ENCODE measurements at places on chromosomes 5 and 9.

- DNase-seq, result no peak
These were observed 204.9 kb downstream of the ZNF462 start for GRCh38 chr9:107067739-107068416.

DNA sequence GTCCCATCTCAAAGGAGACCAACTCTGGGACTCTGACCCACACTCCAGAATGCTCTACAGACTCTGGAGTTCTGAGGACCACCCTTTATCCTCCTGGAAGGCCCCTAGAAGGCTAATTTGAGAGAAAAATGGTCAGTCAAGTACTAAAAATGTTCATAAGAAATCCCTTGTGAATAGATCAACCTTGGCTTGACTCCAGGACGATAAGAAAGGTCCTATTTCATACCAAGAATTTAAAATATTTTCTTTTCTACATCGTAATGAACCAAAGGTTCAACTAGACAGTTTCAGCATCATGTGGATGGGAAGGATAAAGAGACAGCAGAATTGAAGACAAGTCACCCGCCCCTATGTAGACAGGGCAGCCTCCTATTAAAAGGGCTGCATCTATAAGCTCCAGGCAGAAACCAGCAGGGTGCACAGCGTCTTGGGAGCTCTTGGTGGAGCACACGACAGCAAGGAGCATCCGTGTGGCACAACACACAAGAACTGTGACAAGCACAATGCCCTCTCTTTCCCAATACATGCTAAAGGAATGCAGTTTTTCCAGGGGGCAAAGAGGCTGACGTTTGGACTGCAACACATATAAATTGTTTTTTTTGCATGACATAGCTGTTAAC, 38.3 kb downstream of the RASEF start:
- DNase-seq, result no peak

GRCh38 chr9:111131211-111131610, 92.9 kb upstream of the LPAR1 start:
- no peak for DNase-seq

DNA sequence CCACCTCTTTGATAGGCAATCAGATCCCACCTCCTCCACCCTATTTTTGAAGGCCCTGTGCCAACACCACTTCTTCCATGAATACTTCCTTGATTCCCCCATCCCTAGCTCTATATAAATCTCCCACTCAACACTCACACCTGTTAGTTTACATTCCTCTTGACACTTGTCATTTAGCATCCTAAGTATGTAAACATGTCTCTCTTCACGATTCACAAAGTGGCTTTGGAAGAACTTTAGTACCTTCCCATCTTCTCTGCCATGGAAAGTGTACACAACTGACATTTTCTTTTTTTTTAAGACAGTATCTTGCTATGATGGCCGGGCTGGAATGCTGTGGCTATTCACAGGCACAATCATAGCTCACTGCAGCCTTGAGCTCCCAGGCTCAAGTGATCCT, 1.5 kb upstream of the FXN start:
- no peak for DNase-seq

DNA sequence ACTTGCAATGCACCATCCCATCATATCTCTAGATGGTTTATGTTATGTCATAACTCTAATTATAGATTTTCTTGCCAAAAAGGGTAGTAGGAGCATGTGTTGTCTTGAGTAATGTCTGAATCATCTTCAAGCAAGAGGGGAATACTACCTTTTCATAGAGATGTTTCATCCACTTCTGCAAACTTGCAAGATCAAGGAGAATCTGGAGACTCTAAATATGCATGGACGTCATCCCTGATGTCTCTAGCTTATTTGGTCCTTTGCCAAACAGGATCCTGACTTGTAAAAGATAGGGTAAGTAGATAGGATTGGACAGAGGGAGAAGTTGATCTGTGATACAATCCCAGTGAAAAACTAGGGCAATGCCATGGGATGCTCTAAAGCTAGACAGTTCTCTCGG, 246.5 kb downstream of the DMRTA1 start:
- DNase-seq, result no peak

GRCh38 chr5:54278036-54278830, 32.1 kb downstream of the ARL15 start:
- DNase-seq, result no peak

DNA sequence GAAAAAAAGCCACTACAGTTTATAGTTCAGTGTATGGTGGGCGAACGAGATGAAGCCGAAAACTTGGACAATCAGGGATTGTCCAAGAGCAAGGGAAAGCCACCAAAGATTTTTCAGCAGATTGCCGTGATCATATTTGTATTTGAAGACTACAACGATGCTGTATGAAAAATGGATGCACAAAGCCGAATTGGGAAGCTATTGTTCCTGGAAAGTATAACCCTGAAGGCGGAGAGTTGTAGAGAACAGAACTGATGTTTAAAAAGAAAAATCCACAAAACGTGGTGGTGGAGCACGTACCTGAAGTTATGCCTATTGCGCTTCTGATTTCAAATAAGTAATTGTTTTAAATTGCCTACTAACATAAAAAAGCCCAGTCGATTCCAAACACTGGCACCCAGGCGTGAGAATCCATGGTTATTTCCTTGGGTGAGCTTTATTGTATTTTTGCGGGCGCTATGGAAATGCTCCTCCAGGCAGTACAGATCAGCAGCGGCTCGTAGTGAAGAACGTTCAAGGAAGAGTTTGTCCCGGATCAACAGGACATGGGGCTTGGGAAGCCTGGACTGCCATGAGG, 772 bp upstream of the TARS1 start:
- DNase-seq, result no peak

DNA sequence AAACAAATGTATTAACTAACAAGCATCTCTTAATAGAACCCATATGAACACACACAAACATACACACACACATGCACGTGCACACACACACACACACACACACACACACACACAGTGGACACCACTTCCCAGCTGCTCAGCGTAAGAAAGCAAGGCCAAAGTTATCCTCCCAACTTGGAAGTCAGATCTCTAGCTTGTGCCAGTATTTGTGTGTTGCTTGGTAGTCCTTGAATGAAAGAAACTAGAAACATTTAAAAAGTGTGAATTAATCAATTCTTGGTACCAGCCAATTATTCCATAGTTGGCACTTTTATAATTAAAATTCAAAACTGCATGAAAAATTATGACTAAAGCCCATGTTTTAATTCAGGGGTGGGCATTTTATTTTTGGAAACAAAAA, 178.1 kb downstream of the TMEM161B start:
- DNase-seq, result no peak

DNA sequence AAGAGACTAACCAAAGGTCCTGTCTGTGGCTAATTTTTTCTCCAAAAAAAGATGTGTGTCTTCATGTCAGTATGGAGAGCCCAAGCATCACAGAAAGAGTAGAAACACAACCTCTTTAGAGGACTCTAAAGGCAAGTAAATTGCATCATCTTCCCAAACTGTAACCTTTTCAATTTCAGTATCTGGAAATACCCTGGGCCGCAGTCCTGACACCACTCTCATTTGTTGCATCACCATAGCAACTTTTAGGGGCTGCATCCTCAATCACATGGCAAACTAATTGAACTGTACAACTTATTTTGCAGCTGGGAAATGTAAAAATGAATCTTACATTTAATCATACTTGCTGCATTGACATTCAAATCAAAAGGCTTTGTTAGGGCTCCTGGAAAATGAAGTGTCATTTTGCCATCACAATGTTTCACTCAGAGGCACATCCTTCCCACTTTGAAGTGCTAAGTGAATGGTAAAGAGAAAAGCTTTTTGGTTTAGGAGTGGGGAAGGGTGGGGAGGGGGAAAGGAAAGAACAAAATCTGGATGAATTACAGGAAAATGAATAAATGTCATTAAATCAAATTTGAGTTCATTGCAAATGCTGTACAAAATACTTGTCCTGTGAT, 60.6 kb upstream of the GRIA1 start:
- DNase-seq, result no peak

- no peak for DNase-seq
These were observed 15.3 kb downstream of the HNRNPH1 start for GRCh38 chr5:179608131-179608581.

DNA sequence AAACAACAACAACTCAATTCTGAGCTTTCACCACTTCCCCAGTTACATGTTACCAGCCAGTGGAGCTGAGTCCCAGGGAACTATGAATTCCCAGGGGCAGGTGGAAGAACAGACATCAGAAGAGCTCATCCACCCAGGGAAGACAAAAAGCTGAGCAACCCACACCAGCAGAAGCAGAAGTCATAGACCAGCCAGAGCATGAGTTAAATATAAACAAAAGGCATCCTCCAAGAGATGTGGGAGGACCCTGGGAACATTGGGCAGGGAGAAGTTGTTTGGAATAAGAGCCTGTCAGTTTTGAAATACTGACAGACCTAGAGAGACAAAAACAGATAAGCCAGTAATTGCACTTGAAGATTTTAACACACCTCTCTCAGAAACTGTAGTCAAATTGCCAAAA, 102.3 kb upstream of the LMX1B start:
- DNase-seq, result no peak

DNA sequence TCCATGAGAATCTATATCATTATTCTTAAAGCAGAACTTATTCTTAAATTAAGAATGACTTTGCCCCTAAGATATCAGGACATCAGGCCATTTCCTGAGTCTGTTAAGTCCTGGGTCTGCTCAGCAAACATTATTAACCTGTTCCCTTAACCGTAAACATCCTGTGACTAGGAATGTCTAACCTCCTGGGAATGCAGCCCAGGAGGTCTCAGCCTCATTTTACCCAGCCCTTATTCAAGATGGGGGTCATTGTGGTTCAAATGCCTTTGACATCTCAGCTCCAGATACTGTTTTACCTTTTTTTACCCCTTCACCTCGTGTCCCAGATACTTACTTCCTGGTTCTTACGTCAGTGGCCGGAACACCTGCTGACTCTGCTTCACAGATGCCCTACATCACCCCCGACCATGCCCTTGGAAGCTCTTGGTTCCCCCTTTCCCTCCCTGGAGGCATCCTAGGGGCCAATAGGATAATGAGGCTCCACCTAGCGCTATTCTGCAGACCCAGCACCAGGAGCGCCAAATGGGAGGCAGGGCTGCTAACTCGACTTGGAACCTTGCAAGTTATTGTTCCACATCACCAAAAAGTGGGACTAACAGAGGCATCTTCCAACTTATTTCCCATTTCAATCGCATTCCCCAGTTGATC, 182.5 kb downstream of the MED10 start:
- DNase-seq, result no peak

DNA sequence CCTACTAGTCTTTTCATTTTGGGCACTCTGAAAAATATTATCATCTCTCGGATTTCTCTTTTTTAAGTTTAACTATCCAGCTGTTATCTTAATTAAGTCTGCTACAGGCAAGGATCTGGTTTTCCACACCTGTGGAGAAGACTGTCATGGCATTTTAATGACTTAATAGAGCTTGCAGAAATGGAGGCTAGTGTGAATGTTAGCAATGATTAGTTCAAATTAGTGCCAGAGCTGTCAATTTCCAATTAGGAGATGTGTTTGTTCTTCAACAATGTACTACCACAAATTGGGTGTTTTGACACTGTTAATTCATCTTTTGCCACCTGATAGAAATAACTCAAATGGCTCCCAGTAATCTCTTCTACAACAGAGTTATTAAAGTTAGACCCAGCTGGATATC, 2023.0 kb upstream of the CDH9 start:
- no peak for DNase-seq

DNA sequence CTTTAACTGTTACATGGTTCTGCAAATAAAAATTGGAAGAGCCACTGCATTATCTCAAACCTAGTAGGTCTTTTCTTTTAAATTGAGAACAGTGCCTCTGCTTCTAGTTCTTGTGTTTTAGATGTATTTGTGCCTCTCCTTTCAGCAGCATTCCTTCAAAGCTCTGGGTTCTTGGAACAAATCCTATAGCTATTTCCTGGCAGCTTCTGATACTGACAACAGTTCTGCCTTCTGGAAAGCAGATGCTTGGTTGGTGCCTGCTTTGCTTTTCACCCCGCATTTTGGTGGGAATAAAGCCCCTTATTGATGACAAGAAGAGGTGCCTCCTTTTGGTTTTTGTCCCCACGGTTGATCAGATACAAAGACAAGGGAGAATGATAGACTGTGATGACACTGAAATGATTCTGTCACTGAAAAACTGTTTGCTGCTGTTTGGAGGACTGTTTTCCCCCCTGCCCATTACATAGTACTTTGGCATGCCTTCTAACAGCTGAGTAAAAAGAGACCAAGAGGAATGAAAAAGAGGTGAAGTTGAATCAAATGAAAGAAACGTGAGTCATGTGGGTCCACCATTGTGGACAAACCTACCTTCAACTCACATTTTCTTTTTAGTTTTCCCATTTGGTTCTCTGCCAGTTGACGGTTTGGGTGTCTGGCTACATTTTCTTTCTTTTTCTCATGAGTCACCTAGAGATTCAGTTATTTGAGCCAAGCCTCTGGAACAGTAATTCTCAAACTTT, 5.6 kb downstream of the PTCD2 start:
- no peak for DNase-seq

- no peak for DNase-seq
These were observed 98.5 kb upstream of the LHFPL2 start for GRCh38 chr5:78747055-78747454.

DNA sequence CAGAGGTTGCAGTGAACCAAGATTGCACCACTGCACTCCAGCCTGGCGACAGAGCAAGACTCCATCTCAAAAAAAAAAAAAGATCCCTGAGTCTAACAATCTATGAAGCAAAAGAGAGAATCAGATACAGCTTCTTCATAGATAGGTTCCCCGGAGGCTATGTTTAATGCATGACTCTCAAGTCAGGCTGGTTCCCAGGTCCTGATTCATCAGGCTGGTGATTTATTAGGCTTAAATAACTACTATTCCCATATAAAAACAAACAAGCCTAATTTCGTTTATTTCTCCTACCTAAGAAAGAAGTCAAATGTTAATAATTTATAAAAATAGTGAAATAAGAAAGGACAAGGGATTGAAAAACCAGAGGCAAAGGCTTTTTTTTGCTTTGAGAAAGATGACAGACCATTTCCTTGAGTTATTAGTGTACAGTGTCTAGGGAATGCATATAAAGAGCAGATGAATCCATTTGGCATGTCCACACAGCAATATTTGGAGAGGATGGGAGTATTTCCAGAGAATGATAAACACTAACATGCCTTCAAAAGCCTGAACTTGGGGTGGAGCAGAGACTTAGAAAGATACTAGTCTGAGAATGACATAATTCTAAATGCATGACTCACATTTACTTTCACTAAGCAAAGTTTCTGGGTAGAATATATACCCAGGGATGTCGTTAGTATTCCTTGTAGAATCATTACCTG, 115.3 kb downstream of the NREP start:
- no peak for DNase-seq

GRCh38 chr9:71121275-71122021, at the start of gene TRPM3:
TRPM3 (minus strand) TSS chr9:71121621; CDS start chr9:71121354, 267 bp downstream.
- peak; percentile 45 for DNase-seq

- DNase-seq, result no peak
These were observed 142.1 kb downstream of the PLK2 start for GRCh38 chr5:58317808-58318207.

DNA sequence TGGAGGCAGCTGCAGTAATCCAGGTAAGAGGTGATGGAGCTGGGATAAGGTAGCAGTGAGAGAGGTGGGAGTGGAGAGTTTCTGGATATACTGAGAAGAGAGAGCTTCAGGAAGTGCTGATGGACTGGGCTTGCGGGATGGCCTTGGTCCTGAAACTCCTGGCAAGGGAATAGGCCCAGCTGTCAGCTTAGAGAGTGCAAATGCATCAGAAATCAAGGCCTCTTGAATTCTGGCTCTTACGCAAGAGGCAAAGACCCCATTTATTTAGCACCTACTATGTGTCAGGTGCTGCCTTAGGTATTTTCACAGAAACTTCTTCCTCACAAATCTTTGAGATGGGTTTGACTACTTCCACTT, 227.2 kb upstream of the MAP3K1 start:
- DNase-seq, result no peak

- no peak for DNase-seq
These were observed 522.6 kb upstream of the COX7C start for GRCh38 chr5:86095092-86095491.

- DNase-seq, result no peak
These were observed 8.8 kb downstream of the SPRY4 start for GRCh38 chr5:142316051-142316450.

Data from iPS DF 6.9 (cell line).